Neural crest cell (in vitro differentiated cells): ENCODE measurements at places on chromosomes 11 and 22.

DNA sequence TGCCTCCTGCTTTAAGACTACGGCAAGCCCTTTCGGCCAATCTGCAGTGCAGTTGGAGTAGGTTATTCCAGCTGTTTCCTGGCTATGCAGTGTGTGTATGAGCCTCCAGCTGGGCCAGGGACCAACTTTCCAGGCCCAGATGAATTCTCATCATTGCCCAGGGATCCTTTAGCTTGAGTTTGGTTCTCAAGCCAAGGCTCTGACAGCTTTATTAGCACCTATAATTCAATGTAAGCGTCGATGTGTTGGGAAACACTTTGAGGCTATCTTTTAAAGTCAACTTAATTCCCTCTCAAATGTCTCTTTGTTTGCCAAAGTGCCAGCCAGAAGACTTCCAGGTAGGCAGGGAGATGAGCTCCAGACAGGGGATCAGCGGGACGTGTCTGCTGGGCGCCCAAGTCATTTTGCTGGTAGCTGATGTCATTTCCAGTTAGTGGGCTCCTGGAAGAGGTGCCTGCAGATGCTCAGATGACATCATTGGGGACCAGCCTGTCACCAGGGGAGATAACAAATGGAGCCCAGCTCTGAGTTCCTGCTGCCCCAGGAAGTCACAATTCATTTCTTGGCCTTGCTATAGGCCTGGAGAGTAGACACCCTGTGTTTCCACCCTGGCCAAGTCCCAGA, 520.4 kb downstream of the SOX6 start:
- no peak for DNase-seq

DNA sequence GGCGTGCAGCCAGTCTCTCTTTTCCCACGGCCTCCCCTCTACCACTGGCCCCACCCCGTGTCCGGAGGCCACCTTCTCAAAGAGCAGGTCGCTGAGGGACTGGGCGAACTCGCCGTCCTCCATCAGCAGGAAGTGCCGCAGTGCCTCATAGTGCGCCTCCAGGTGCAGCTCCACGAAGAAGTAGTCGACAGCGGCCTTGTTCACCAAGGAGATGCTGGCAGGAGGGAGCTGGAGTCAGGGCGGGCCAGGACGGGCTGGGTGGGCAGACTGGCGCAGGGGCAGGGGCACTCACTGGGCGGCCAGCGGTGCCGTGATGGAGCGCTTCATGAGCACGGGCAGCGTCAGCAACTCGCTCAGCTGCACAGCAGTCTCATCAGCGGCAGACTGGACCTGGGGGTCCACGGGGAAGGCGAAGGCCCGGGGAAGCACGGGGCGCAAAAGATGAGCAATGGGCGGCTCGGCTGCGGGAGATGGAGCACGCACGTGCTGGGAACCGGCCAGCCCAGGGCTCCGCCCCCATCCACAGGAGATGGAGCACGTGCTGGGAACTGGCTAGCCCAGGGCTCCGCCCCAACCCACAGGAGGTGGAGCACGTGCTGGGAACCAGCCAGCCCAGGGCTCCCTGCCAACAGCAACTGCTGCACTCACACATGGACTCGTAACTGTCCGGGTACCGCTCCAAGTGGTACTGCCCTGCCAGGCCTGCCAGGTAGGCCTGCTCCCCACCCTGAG, 18.4 kb downstream of the SELENOO start:
- DNase-seq, result no peak

DNA sequence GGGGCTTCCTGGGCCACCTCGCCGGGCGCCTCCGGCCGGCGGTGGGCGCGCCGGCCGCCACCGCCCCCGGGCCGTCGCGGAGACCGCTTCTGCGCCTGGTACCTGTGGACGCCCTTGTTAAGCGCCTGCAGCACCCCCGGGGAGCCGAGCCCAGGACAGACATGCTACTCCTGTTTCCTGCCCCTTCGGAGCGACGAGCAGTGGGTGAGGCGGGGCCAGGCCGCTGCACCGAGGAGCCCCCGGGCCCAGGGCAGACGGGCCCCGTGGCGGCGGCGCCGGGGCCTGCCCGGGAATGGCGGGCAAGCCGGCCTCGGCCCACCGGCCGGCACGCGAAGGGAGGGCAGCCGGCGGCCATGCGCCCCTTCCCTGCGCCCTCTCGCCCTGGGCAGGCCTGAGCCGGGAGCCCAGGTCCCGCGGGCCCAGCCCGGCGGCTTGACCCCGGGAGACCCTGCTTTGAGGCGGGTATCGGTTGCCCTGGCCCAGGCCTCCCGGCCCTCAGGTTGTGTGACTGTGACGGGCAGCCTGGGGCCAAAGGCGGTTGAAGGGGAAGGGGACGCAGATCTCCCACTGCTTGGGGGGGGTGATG, 789 bp upstream of the KDM2A start:
- no peak for DNase-seq

GRCh38 chr11:35163702-35164496, 24.9 kb downstream of the CD44 start:
- no peak for DNase-seq
